ENCODE measurements at places on chromosomes 3 and 15.
A peak's percentile ranks its signal among the peaks of the same experiment; 100 is the strongest.

DNA sequence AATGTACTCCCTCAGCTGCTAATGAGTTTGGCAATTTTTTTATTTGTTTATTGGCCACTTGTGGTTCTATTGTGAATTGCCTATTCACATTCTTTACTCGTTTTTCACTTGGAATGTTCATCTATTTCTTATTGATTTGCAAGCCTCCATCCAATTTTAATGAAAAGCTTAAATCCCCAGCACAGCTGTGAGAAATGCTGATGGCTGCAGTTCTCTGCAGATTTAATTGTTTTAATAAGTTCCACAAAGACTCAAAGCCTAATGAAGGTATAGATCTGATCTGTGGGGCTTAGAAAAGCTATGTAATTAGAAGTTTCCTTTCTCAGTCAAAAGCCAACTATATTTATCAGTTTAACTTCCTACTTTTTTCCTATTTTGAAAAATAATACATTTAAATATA is 41.5 kb downstream of the LYZL4 start:
- no peak for DNase-seq

GRCh38 chr3:53813876-53814275 is 32.3 kb downstream of the CHDH start:
- DNase-seq: no peak

GRCh38 chr15:35545316-35545823 is 595 bp downstream of the DPH6 start:
- no peak for DNase-seq

GRCh38 chr15:90932660-90932991 is 277 bp upstream of the HDDC3 start:
- DNase-seq: no peak

DNA sequence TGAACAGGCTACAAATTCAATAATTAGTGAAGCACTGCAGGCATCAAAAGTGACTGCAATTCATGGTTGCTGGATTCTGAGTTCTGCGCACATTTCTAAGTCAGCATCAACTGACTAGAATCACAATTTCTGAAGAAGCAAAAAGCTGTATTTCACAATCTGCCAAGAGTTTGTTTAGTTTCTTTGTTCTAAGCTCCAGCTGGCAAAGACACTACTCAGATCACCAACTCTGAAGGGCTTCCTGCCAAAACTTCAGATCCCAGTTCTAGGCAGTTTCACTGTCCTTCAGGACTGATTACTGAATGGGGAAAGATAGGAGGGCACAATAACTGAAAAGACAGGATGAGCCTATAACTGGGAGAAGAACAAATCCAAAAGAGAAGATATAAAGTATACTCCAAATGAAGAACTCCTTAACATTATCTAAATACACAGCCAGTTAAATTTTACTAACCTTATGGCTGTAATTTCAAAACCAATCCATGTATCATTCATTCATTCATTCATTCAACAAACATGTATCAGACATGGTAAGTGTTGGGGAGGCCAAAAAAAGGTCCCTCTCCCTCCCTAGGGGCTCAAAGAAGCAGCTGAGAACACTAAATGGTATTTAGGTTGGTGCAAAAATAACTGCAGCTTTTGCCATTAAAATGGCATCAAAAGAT is 17.1 kb downstream of the TJP1 start:
- DNase-seq: no peak

DNA sequence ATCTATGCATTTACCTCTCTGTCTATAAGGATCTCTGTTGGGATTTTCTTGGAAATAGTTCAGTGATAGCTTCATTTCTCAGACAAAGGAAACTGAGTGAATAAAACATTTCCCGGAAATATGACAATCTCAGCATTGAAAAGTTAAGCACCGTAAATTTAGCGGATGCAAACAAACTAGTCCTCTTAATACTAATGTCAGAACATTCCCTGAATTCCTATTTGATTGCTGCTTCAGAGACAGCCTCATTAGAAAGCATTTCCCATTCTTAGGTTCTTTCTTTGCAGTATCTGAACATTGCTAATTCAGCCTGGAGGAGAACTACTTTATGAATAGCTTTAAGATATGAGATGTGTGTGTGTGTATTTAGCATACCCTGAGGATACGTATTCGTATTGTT is 101.3 kb downstream of the NR2F2 start:
- no peak for DNase-seq

- peak; percentile 8 for DNase-seq
Measured at GRCh38 chr15:84982301-84982920, 755 bp downstream of the PDE8A start.

DNA sequence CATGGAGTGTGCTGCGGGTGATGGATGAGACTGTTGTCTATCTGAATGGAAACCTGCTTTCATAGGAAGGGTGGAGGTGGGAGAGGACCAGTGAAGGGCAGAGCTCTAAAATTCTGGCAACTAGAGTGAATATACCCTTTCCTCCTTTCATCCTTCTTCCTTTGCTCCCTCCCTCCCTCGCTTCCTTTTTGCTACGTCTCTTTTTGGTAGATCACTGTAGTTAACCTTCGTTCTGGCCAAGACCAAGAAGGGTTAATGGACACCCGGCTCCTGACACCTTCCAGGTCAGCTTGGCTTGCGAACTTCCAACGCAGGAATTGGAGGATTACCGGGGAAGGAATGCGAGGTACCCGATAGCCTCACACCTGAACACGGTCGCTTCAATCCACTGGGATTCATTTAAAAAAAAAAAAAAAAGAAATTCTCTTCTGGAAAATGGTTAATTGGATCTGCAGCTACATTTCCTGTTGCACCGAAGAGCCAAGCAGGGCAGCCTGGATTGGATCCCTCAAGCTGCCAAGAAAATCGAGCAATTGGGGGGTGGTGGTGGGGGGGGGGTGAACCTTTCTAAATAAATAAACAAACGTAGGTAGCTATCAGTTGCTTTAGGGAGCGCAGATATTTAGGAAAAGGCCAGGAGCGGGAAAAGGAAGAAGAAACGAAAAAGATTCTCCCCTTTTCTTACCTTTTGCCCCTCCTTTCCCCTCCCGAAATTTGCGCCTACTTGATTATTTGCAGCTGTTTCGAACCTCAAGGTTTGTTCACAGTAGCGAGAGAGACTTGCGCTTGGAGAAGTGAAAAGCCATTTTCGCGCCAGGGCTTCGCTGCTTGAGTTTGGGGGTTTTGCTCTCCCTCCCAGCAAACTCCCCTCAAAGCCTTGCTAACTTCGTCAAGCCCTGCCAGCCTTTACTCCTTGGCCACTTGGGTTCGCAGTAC is 9.5 kb upstream of the NR2F2 start:
- no peak for DNase-seq

- no peak for DNase-seq
Measured at GRCh38 chr3:124771083-124771445, 40.8 kb downstream of the UMPS start.

DNA sequence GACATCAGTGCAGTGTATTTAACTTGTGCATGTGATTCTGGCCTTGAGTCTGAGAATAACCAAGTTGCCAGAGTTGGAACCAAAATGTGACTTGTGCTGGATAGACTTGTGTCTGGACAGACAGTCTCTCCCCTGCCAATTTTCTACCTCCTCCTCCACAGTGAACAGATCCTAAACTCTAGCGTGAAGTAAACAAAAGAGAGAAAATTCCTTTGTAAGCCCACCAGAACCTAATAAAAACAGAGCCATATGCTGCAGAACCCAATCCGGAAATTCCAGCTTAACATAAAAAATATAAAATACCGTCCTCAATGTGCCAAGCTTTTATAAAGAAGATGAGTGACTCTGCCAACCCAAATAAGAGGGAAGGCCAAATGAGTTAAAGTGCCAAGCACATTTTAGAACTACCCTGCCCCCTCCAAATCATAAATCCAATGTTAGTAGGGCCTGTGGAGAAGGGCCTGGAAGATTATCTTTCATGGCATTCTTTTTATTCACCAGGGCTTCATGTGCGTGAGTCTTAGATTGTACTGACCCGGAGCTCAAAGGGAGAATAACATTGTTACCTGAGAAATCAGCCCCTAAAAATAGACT is 344.6 kb upstream of the PROK2 start:
- DNase-seq: no peak

DNA sequence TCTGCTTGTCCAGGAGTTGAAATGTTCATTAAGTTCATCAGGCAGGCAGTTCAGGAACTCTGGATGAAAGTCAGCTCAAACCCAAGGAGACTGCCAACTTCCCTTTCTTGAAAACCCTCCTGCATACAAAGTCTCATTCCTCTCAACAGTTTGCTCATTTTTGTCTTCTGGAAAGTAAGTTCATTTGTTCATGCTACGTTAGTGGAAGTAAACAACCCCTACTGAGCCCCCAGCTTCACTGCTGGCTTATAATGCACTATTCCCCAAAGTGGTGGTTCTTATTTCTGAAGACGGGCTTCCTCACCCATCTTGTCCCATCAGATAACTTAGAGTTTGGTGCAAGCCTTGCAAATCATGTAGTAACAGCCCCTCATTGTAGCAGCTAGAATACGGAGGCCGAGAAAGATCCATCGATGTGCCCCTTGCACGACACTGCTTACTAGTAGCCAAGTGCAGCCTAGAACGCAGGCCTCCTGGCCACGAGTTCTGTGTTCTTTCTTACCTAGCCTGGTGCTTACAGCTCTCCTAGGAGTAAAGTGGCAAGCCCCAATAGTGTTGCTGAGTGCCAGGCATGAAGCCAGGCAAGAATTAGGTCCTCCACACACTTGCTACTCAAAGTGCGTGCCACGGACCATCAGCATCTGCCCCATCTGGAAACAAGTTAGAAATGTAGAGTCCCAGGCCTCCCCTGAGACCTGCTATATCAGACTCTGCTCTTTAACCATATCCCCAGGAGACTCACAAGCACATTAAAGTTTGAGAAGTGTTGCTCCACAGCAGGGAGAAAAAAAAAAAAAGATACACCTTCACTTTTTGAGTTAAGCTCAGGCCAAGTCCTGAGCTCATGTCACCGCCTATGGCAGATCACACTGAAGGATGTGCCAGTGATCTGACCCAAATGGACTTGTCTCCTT is 82.5 kb downstream of the RFTN1 start:
- DNase-seq: no peak

- DNase-seq: no peak
Measured at GRCh38 chr3:153573481-153573880, 411.5 kb downstream of the RAP2B start.

GRCh38 chr3:58173029-58173668 is 37.6 kb downstream of the DNASE1L3 start:
- DNase-seq: no peak

DNA sequence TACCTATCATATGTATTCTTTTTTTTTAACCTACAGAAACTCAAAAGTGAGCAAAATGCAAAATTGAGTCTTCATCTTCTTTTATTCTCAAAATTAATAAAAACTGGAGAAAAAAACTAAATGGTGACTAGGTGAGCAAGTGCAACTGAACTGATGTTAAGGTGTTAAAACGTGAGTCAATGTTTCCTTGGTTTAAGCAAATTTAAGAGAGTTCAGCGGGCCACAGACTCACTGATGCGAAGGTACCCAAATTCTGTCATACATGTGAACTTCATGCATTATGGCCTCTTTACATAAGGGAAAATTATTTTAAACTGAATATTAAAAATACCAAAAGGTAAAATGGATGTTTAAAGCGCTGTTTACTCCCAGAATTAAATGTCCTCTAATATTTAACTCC is 206.6 kb downstream of the FOXP1 start:
- DNase-seq: no peak

DNA sequence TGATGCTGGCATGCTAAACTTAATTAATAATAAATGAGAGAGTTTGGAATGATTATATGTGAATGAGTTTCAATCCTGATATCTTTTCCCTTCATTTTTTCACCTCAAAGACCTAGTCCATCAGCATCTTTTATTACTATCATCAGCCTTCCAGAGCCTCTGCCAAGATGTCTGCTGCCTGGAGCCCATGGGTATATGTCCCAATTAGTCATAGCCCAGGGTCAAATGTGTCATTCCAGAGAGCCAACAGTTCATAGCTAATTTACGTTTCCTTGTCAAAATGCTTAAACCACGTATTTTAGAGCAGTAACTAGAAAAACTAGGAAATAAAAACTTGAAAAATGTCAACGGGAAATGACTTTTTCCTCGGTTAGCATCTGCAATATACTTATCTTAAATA is 457.9 kb downstream of the SI start:
- DNase-seq: no peak

DNA sequence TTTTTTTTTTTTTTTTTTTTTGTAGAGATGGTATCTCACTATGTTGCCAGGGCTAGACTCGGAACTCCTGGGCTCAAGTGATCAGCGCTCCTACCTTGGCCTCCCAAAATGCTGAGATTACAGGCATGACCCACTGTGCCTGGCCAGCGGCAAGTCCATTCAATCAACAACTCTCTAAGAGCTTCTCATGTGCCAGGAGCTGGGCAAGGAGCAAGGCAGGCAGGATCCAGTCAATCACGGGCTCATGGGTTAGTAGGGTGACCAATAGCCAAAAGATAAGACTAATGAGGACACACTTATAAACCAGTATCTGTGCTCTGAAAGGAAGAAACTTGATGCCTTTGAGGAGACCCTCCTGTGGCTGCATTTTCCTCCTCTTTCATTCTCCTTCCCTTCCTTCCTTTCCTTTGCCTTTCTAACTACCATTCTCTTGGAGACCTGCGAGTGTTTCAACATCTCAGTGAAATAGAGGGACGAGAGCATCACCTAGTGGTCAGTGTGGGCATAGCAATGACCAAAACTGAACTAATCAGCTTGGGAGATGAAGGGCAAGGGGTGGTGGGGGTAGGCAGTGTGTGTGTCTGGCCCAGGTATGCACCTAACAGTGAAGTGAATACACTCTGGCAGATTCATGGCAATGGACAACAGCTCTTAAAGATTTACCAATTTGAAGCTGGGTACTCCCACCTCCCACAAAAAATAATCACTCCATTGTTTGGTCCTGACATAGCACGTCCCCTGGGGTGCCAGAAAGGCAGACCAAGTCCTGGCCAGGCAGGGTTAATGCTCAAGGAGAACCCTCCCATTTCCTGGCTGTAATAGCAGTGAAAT is 6.3 kb downstream of the RPP25 start:
- DNase-seq: peak; percentile 23

DNA sequence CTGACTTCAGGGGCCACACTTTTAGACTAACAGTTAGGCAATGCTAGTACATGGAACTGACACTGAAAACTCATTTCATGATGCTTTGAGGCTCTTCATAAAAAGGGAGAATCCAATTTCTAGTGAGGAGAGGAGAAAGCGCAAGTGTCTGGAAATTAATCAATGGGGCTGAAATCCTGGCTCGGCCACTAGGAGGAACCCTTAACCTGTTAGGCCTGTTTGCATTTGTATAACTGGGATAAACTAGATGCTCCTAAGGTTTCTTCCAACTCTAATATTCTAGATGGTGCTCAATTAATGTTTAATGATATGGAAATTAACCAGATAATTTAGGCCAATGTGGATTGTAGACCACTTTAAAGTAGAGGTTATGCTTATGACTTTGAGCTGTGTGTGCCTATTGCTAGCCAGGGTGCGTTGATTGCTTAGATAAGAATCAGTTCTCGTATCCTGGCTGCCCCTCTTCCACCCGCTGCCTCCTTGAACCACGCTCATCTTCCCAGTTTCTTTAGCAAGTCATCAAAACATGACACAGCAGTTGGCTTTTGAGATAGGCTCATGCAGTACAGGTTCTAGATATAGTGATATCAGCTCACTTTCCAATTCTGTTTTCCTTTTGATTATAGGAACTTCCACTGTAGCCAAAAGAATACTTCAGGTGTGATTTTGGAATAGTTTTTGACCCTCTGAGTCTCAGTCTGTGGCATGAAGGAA is 16.8 kb upstream of the CRBN start:
- no peak for DNase-seq

Measured in stimulated activated CD8-positive, alpha-beta memory T cell treated with anti-CD3 and anti-CD28 coated beads, Interleukin-15, amount 100 ng/mL, for 4 hours (primary cell).